Fibroblast of lung (primary cell): ENCODE measurements at places on chromosomes 3 and 15. TPM values are rescaled to one million over a fixed set of nuclear protein-coding genes. Genes with fewer than 3 reads are reported as not detected.

The GPR62 gene
- polyA plus RNA-seq: 0.02 TPM in 1 of 2 replicates, not detected in the other

The MRPL47 gene
- polyA plus RNA-seq: 60.0 and 62.4 TPM in 2 replicates

The WNT5A gene
- 78.2 and 224 TPM in 2 replicates for polyA plus RNA-seq

The EPHB1 gene
- 0.14 and 0.41 TPM in 2 replicates for polyA plus RNA-seq

- no peak for DNase-seq
These were observed 15.7 kb downstream of the TF start for GRCh38 chr3:133761605-133762484.

DNA sequence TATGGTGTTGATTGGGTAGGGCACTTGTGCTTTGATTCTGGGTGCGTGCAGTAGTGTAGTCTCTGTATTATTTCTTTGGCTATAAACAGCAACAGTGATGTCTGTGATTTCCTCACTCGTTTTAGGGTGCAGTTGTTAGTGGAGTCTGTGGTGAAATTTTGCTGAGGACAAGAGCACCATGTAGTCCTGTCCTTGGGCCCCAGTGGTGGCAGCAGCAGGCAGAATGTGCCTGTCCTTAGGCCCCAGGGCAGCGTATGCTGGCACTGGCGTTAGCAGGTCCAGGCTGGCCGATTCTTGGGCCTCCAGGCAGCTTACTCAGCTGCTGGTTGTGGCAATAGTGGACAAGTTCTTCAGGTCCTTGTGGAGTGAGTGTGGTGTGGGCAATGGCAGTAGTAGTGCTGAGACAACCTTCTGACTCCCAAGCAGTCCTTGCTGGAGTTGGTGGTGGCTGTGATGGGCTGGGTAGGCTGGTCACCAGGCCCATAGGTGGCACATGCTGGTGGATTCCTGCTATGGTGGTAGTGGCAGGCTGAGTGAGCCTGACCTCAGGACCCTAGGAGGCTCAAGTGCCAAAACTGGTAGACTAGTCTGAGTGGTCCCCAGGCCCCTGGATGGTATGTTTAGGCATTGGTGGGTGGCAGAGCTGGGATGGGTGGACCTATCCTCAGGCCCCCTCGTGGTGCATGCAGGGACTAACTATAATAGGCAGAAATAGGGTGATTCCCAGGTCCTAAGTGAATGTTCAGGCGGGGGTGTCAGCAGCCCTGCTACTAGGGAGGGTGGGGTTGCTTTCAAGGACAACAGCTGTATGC lies 56.3 kb downstream of the TNFAIP8L3 start:
- no peak for DNase-seq

The DNAH12 gene
- polyA plus RNA-seq: 0.06 and 0.12 TPM in 2 replicates

GRCh38 chr3:188037965-188038581 lies 115.9 kb upstream of the LPP start:
- DNase-seq: peak; percentile 68

- DNase-seq: peak; percentile 72
These were observed at the start of gene STXBP5L for GRCh38 chr3:120908030-120908794. STXBP5L (plus strand) TSS chr3:120908205; CDS start chr3:120909579, 1,374 bp downstream.

The SEMA6D gene
- polyA plus RNA-seq: 2.4 and 5.3 TPM in 2 replicates

DNA sequence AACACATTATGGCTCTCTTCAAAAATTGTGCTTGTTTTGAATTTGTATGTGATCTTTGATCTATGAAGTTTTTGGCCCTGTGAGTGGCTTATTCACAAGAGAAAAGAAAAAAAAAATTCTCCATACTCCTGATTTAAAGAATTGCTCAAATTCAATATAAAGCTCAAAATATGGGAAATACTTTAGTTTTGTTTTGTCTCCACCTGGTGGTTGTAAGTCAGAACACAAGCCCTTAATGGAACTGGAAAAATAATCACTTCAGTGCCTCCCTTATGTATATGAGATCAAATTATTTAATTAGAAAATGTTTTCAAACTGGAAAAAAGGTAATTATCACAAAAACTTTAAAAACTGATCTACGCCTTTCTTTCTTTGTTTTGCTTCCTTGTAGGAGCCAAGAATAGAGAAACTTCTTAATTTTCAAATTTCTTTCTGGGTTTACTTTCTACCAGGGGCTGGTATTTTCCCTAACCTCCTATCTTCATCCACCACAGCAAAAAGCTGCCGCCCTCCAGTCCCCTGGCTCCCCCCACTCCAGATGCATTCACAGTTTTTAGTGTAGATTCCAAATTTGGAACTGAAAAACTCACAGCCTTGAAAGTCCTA lies 50.6 kb downstream of the SERP1 start:
- DNase-seq: peak; percentile 76

DNA sequence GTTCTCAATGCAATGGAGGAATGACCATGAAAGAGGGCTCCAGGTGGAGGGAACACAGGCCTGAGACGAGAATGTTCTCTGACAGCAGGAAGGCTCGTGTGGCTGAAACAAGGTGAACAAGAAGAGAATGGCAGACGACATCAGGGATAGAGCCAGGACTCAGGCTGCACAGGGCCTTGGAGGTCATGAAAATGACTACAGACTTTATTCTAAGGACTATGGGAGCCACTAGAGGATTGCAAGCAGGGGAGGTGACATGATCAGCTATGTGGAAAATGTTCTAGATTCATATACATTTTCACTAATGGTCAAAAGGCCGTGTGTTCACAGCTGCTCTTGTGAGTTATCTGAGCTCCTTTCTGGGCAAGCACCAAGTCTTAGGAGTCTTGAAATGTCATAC lies 78.2 kb downstream of the TAFA4 start:
- no peak for DNase-seq

GRCh38 chr15:95459273-95459672 lies 871.2 kb upstream of the NR2F2 start:
- peak; percentile 11 for DNase-seq

The PLSCR2 gene
- polyA plus RNA-seq: not detected in 2 replicates

- no peak for DNase-seq
These were observed 11.7 kb upstream of the SPATA12 start for GRCh38 chr3:57048728-57049127.

- peak; percentile 68 for DNase-seq
These were observed 239.3 kb upstream of the ZNF717 start for GRCh38 chr3:76024640-76025039.

DNA sequence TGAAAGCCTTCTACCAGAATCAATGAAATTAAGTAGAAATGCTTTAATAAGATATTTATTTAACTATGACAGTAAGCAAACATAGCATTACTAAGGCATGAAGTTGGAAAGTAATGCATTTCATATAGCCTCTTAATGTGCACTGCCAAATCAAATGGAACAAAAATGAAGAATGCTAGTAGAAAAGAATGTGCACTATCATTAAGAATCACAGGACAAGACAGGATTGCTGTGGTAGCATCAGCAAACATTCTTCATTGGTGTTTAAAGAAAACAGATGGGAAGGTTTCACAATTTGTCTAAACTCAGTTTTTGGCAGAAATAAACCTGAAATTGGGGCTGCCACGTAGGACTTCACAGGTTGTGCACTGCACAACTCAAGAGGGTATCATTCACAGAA lies 168.9 kb downstream of the CNTN3 start:
- no peak for DNase-seq

DNA sequence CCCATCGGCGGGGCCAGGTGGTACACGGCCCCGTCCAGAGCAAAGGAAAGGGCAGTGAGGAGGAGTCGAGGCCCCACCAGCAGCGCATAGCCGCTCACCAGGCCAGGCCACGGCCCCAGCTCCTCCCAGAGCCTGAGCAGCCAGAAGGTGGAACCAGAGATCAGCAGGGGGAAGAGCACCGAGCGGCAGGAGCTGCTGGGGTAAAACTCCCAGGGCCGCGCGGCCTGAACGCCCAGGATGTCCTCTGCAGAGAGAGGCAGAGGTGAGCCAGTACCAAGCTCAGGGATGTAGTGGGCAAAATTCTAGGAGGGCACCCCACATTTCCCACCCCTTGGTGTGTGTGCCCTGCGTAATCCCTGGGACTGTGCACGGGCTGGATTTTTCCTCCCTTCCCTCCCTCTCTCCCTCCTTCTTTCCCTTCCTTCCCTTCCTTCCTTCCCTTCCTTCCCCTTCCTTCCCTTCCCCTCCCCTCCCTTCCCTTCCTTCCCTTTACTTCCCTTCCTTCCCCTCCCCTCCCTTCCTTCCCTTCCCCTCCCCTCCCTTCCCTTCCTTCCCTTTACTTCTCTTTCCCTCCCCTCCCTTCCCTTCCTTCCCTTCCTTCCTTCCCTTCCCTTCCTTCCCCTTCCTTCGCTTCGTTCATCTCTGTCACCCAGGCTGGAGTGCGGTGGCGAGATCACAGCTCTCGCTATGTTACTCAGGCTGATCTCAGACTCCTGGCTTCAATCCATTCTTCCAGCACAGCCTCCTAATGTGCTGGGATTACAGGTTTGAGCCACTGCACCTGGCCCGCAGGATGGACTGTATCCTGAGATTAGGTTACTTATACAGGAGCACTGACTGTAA lies 6.3 kb upstream of the NCBP2 start:
- peak; percentile 50 for DNase-seq

GRCh38 chr15:67460521-67460920 lies 60.4 kb upstream of the C15orf61 start:
- no peak for DNase-seq

- DNase-seq: no peak
These were observed 184.8 kb upstream of the LYSMD4 start for GRCh38 chr15:99918072-99918471.

- no peak for DNase-seq
These were observed 11.3 kb downstream of the NBEAL2 start for GRCh38 chr3:46990573-46991374.

DNA sequence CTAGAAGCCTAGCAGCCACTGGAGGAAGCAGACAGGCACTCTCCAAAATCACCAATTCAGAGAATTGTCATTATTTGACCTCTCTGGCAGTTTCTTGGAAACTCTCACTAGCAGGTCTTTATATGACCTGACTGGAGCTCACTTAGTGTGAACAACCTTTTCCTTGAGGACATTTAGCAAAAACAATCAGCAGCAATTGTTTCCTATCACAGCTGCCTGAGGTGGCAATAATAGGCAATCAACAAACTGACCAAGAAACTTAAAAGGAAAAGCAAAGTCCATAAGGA lies 162.4 kb upstream of the STT3B start:
- DNase-seq: no peak

The AGBL1 gene
- not detected in 2 replicates for polyA plus RNA-seq

The CCR3 gene
- polyA plus RNA-seq: 0.03 and 0.16 TPM in 2 replicates

- no peak for DNase-seq
These were observed 29.8 kb downstream of the RARB start for GRCh38 chr3:25457671-25458419.

GRCh38 chr15:83844742-83845141 lies 190.8 kb downstream of the ADAMTSL3 start:
- DNase-seq: no peak

The AMIGO3 gene
- polyA plus RNA-seq: 0.17 TPM in 1 of 2 replicates, not detected in the other

The EHHADH gene
- 3.9 and 6.0 TPM in 2 replicates for polyA plus RNA-seq

GRCh38 chr3:58004973-58005372 lies 3.2 kb upstream of the FLNB start:
- DNase-seq: peak; percentile 59

GRCh38 chr3:169147238-169148008 lies 516.1 kb downstream of the MECOM start:
- DNase-seq: peak; percentile 78

- DNase-seq: no peak
These were observed 406.1 kb downstream of the VPS13C start for GRCh38 chr15:61654002-61654740.

DNA sequence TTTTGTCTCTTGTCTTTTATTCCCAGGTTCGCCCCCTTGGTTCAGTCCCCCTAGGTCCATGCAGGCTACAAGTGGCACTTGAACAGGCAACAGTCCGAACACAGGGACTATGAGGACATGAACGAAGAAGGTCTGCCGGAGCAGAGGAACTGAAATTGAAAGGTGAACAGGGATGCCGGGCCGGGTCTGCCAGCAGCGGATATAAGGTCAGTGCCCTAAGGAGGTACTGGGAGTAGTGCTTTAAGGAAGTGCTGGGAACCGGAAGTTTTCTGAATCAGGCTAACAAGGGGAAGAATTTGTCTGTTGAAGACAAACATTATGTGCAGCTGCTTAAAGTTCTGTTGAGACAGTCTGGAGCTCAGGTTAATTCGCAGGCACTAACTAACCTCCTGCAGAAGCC lies 46.8 kb downstream of the LSM3 start:
- no peak for DNase-seq

GRCh38 chr3:56361731-56362130 lies 106.5 kb downstream of the ERC2 start:
- DNase-seq: no peak

DNA sequence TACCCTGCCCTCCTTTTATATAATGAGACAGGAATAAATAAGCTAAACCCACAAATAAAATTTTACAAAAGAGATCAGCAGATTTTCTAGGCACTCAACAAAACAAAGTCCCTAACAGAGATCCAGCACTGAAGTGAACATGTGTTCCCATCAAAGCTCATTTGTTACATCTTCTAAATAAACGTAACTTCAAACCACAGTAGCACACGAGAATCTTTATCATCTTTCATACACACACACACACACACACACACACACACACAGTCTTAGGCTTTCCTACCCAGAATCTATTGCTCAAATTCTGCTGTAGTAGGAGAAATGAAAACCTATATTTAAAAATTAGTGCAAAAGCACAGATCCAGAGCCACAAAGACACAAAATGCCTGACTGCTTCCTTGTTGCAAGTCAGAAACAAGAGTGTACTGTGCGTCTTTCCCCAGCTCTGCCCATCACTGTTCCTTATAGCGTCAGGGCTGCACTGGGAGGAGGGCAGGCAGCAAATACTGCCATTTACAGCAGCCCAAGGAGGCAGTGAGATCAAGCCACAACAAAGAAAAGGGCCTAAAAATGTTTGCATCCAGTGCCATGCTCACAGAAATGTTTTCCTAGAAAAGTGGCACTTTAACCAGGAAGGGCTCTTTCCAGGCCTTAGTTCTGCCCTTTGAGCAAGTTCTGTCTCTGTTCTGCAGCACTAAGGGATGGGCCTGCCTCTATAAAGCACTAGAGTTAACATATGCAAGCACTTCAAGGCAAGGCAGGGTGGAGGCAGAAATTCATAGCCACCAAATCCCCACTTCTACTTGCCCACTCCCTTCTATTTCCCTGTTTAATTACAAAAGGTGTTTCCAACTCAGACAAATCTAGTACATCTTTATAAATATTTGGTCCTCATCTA lies 6.0 kb downstream of the IP6K1 start:
- DNase-seq: peak; percentile 33

The ZNF609 gene
- polyA plus RNA-seq: 10.8 and 13.1 TPM in 2 replicates

GRCh38 chr3:188279502-188280335 lies 125.8 kb downstream of the LPP start:
- DNase-seq: peak; percentile 86

DNA sequence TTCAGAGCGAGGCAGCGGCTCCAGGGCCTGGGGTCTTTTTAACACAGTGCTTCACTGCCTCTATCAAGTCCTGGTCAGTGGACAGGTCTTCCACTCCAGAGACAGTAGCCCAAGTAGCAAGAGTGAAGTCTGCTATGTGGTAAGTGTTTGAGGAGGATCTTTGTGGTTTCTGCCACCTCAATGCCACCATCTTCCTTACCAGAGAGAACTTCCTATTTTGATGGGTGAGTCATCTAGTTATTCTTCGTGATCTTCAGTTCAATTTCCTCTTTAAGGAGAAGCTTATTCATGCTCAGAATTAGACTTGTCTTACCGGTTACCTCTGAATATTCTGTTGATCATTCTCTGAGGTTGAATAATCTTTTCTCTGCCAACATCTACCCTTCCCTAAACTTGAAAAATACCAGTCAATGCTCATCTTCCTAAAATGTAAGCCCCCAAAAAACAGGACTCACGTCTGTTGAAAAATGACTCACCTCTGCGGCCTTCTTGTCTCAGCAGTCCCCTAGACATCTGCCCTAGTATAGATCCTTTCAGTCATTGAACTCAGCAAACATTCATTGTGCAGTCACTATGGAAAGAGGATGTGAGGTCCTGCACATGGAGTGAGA lies 32.2 kb upstream of the BCL6 start:
- DNase-seq: no peak

- DNase-seq: peak; percentile 97
These were observed 13.6 kb upstream of the CSRNP1 start for GRCh38 chr3:39166932-39167532.

GRCh38 chr3:66399529-66400232 lies 101.1 kb downstream of the LRIG1 start:
- DNase-seq: no peak
